Muscle of leg (tissue), 16 donors: ENCODE measurements at places on chromosomes 5 and 9. TPM values are rescaled to one million over a fixed set of nuclear protein-coding genes. Genes with fewer than 3 reads are reported as not detected.

The VPS13A gene
- polyA plus RNA-seq: 17.1 TPM

The KIAA1958 gene
- polyA plus RNA-seq: 4.2 TPM

The TMEM252 gene
- 1.4 TPM for polyA plus RNA-seq

The LPAR1 gene
- 42.0 TPM for polyA plus RNA-seq

The FOXD4L3 gene
- polyA plus RNA-seq: 0.34 TPM

The FOXD1 gene
- 0.35 TPM for polyA plus RNA-seq

The CCDC112 gene
- polyA plus RNA-seq: 8.9 TPM

The KCNMB1 gene
- 0.75 TPM for polyA plus RNA-seq

The PCDHA9 gene
- polyA plus RNA-seq: not detected

The GLDC gene
- polyA plus RNA-seq: 1.5 TPM

The MAP1B gene
- polyA plus RNA-seq: 23.5 TPM

The NDFIP1 gene
- 77.2 TPM for polyA plus RNA-seq

The ACSL6 gene
- 0.87 TPM for polyA plus RNA-seq

The C5orf58 gene
- not detected for polyA plus RNA-seq

The PCDHB13 gene
- polyA plus RNA-seq: 1.6 TPM

The MEGF9 gene
- 7.6 TPM for polyA plus RNA-seq

The ARID3C gene
- polyA plus RNA-seq: not detected

The GPR21 gene
- polyA plus RNA-seq: 0.38 TPM

The VLDLR gene
- 25.1 TPM for polyA plus RNA-seq

The SH2D3C gene
- 19.8 TPM for polyA plus RNA-seq

The CDK9 gene
- polyA plus RNA-seq: 48.1 TPM

The FST gene
- polyA plus RNA-seq: 53.8 TPM

The ADCY2 gene
- polyA plus RNA-seq: 45.5 TPM

The PCDHB15 gene
- 6.2 TPM for polyA plus RNA-seq

The LAMC3 gene
- 3.8 TPM for polyA plus RNA-seq

The PRRC2B gene
- 181 TPM for polyA plus RNA-seq

The SPATA31A3 gene
- polyA plus RNA-seq: not detected

The RABL6 gene
- 57.4 TPM for polyA plus RNA-seq

The ADAMTS16 gene
- polyA plus RNA-seq: 4.8 TPM

The SCGB3A2 gene
- 0.31 TPM for polyA plus RNA-seq

The FYB1 gene
- 1.4 TPM for polyA plus RNA-seq

The IRX1 gene
- 1.2 TPM for polyA plus RNA-seq

The STPG3 gene
- polyA plus RNA-seq: 0.33 TPM

The CDH6 gene
- polyA plus RNA-seq: 2.3 TPM

The TMEM215 gene
- polyA plus RNA-seq: 0.93 TPM

The TLR4 gene
- polyA plus RNA-seq: 5.1 TPM

The TMEM174 gene
- 0.43 TPM for polyA plus RNA-seq

The GABRA6 gene
- polyA plus RNA-seq: not detected

The PPIC gene
- polyA plus RNA-seq: 37.8 TPM

The FSTL4 gene
- polyA plus RNA-seq: 1.6 TPM

The HAVCR1 gene
- 0.94 TPM for polyA plus RNA-seq

The SLCO4C1 gene
- polyA plus RNA-seq: 1.7 TPM

The ANKRD31 gene
- polyA plus RNA-seq: 0.15 TPM

The RLN2 gene
- polyA plus RNA-seq: 0.80 TPM

The DOK3 gene
- 5.2 TPM for polyA plus RNA-seq

The BAAT gene
- 0.39 TPM for polyA plus RNA-seq

The GABBR2 gene
- polyA plus RNA-seq: 1.1 TPM

The DRD1 gene
- 0.06 TPM for polyA plus RNA-seq

The SNCB gene
- not detected for polyA plus RNA-seq

The COL23A1 gene
- polyA plus RNA-seq: 1.3 TPM

The PLPP7 gene
- 36.8 TPM for polyA plus RNA-seq

The LCN9 gene
- polyA plus RNA-seq: not detected

The RMND5B gene
- 32.8 TPM for polyA plus RNA-seq

The FBN2 gene
- polyA plus RNA-seq: 38.4 TPM

The DDX4 gene
- 0.21 TPM for polyA plus RNA-seq

The ZNF618 gene
- polyA plus RNA-seq: 15.9 TPM

The MYMK gene
- 74.3 TPM for polyA plus RNA-seq
